ENCODE measurements at places on chromosomes 1 and 21.

DNA sequence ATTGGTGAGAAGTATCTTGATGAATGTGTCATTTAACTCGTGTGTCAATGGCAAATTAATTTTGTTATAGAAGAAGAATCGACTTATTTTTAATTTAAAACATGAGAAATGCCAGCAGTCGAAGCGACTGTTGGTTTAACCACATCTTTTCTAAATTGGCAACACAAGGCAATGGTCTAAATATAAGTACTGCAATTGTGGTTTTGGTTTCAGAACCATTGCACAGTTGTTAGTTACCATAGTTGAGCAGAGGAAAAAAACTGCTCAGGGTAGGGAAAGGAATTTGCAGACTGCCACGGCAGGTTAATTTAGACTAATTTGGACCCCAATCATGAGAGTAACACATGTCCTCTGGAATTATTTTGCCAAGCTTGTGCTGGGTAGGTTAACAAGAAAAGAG lies 185.6 kb upstream of the RUNX1 start:
- DNase-seq, result no peak

- DNase-seq, result peak; percentile 26
Measured at GRCh38 chr1:29639741-29640427, 403.6 kb downstream of the PTPRU start.

DNA sequence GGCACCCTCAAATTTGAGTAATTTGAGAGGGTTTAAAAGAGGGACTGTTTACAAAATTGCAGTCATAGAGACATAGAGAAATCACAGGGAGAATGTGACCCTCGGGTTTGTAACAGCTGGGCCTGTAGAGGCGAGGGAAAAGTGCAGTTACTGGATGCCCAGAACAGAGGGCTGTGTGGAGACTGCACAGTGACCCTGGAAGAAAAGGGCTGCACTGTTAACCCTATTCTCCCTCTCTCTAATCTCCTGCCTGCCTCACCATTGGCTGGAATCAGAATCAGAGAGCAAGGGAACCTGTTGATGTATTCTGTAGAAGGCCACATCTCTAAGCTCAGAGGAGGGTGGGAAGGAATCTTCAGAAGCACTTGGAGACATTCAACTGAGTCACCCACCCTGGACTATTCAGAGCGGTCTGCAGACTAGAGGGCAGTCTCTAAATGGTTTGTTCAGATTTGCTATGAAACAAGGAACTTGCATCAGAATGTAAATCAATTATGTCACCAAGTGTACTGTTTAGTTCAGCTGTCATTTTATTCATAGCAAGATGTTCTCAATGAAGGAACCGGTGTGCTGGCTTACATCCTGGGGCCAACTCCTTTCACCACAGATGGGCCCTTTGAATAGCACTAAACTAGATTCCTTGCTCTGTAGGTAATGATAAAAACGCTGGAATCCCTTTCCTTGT lies 132.2 kb upstream of the HOOK1 start:
- no peak for DNase-seq

GRCh38 chr1:57112148-57112547 lies 146.3 kb upstream of the C8B start:
- no peak for DNase-seq

GRCh38 chr1:53288002-53288789 lies 39.7 kb downstream of the LRP8 start:
- no peak for DNase-seq

GRCh38 chr1:150150133-150151021 lies 661 bp downstream of the PLEKHO1 start:
- peak; percentile 54 for DNase-seq

- no peak for DNase-seq
Measured at GRCh38 chr1:243471754-243472745, 216.2 kb downstream of the SDCCAG8 start.

- no peak for DNase-seq
Measured at GRCh38 chr21:38181096-38181495, 75.7 kb upstream of the KCNJ15 start.

DNA sequence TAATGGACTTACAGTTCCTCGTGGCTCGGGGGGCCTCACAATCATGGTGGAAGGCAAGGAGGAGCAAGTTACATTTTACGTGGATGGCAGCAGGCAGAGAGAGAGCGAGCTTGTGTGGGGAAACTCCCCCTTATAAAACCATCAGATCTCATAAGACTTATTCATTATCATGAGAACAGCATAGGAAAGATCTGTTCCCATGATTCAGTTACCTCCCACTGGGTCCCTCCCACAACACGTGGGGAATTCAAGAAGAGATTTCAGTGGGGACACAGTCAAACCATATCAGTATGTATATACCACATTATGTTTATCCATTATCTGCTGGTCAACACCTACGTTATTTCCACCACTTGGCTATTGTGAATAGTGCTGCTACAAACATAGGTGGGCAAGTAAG lies 352.3 kb upstream of the B3GALT2 start:
- no peak for DNase-seq

DNA sequence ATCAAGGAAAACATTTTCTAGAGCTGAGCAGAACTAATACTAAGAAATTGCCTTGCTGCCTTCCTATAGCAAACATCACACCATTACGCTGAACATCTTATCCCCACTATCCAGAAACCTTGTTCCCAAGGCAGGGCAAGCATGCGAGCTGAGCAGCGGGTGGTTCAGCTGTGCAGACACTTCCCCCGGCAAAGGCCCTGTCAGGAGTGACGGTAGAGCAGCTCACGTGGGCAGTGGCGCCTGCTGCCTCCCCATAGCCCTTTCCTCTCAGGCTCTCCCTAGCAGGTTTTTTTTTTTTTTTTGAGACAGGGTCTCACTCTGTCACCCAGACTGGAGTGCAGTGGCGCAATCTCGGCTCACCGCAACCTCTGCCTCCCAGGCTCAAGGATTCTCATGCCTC lies 13.7 kb upstream of the ANGPTL7 start:
- no peak for DNase-seq

GRCh38 chr1:154448331-154448811 lies 43.2 kb downstream of the IL6R start:
- no peak for DNase-seq

GRCh38 chr1:91619881-91620280 lies 119.2 kb downstream of the CDC7 start:
- no peak for DNase-seq

- DNase-seq, result no peak
Measured at GRCh38 chr1:164577291-164577690, 18.3 kb downstream of the PBX1 start.

GRCh38 chr21:46207920-46208591 lies 20.5 kb downstream of the LSS start:
- no peak for DNase-seq

GRCh38 chr1:153261281-153262069 lies 2.0 kb downstream of the LORICRIN start:
- DNase-seq, result peak; percentile 31

DNA sequence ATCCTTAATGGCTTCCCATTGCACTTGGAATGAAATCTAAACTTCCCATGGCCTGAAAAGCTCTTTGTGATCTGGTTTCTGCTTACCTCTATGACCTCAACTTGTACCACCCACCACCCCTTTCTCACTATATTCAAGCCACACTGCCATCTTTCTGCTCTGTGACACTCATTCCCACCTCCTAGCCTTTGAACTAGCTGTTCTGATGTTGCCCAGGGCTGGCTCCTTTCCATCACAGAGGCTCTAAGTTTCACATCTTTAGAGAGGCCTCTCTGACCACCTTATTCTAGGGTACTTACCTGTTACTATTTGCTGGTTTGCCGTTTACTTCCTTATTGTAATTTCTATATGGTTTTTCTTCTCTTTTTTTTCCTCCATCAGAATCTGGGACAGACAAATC lies 4.2 kb downstream of the MPZL1 start:
- no peak for DNase-seq

DNA sequence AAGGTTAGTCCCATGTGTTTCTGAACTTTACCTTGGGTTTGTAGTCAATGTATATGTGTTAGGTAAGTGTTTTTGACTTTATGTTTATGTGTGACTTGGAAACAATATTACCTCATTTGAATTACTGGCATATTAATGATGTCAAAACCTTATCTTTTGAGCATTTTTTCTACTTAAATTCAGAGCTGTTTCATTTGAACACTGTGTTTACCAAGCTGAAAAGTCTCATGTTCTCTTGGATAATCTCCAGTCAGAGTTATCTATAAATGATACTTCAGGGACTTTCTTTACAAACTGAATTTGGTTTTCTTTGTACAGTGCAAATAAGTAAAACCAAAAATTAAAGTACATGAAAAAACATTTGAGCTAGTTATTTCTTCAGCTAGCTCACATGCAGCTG lies 30.0 kb downstream of the ADAMTS1 start:
- no peak for DNase-seq

DNA sequence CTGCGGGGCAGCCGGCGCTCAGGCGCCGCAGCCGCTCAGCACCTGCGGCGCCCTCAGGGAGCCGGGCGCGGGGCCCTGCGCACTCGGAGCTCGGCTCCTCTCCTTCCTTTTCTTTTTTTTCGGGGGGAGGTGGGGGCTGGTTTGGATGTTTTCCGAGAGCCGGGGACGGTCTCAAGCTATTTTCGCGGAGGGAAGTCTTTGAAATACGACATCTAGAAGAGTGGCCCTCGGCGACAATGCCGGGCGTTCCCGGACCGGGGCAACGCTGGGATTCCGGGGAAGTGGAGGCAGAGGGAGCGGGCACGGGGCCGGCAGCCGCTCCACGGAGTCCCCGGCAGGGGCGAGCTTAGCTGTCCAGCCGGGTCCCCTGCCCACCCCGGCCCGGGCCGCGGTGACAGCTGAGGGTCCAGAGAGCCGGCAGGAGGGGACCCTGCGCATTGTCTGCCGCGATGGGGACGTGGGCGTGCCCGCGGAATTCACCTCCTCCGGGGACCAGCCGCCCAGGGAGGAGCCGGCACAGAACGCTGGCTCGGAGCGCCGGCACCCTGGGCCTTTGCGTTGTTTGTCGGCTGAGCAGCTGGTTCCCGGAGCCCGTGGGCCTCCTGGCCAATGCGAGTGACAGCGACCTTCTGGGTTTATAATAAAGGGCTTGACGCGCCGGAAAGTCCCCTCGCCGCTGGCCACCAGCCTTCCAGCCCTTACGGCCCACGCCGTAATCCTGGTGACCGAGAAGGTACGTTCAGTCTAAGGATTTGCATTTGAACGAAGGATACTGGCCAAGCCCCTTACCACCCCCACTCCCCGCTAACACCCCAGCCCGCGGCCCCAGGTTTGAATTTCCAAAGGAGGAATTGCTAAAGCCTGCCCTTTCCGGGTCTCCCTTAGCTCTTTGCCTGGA lies 582 bp downstream of the SLC37A1 start:
- peak; percentile 57 for DNase-seq

DNA sequence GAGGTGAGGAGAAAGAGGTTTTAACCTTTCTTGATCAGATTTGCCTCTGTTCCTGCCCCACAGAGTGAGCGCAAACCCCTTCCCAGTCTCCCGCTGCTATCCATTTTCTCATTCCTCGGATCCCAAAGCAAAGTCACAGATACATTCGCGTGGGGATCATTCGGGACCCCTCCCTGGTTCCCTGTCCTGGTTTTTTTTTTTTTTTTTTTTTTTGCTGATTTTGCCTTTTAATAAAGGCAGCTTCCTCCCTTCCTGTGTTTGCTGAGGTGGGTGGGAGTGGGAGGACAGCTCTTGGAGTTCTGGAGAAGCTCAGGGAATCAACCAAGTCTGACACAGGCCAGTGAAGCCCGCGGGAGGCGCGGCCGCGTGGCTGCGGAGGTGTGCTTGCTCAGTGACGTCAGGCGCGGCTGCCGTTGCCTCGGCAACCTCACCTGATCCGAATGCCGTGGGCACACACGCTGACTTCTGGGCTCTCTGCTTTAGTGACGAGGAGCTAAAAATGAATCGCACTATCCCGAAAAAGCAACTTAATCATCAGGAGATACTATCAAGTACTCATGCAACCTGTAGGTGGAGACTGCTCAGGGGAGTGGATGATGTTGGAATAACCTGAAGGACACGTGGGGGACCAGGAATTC lies 106.4 kb downstream of the TBX19 start:
- peak; percentile 74 for DNase-seq

- DNase-seq, result no peak
Measured at GRCh38 chr1:107689159-107689558, 275.8 kb downstream of the VAV3 start.

- DNase-seq, result no peak
Measured at GRCh38 chr1:93108335-93108734, 29.3 kb downstream of the MTF2 start.

DNA sequence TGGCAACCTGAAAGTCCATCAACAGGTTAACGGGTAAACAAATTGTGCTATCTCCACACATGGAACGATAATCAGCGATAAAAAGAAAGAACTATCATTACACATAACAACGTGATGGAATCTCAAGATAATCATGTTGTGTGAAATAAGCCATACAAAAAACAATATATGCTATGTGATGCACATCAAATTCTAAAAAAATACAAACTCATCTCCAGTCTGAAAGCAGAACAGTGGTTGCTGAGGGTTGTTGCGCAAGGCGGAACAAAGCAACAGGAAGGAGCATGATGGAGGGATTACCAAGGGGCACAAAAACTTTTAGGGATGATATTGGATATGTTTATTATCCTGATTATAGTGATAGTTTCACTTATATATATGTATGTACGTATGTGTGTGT lies 324.8 kb downstream of the VAV3 start:
- DNase-seq, result no peak

DNA sequence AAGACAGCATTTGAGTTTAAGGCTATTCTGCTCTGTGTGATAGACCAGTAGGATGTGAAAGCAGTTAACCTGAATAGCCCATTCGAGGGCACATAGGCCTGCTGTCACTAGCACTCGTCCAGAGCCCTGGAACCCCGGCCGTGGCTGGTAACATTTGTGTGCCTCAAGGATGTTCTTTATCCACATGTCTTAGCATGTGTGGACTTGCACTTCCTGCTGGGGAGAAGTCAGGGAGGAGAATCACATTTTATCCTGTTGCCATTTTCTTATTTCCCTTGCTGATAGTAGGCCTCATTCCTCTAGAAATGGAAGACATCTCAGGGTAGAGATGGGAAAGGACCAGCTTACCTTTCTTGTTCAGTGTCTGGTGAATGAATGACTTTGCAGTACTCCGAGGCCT lies 54.7 kb downstream of the VPS13D start:
- no peak for DNase-seq

DNA sequence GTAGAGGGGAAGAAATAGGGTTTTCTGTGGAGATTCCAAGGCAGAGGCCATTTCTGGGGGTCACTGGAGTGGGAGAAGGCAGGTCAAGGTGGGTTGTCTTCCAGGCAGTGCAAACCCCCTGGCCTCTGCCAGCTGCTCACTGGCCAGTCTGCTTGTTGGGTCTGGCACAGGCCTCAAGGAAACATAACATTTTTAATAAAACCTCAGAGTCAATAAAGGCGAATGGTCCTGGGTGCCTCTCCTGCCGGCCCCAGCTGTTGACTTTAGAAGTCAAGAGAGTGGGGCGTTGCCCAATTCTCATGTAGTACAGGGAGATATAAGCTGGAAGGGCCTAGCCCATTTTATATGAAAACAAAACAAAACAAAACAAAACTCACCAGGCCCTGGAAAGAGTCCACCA lies 36.6 kb downstream of the RUNX3 start:
- no peak for DNase-seq

DNA sequence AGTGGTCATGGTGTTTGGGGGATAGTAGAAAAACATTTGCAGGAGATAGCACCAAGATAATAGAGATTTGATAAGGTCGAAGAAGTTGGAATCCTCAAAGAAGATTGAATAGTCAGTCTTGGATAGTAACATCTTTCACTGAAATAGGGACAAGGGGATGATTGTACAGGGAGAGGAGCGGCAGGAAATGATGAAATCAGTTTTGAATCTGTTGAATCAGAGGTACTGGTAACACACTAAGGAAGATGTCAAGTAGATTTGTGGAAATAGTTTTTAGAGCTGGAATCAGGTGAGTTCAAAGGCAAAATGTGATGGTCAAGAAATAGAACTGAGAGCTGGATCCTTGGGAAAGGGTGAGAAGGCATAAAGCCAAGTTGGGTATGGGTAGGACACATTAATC lies 26.5 kb downstream of the CAP1 start:
- DNase-seq, result no peak

- DNase-seq, result no peak
Measured at GRCh38 chr1:81377406-81377805, 423.3 kb upstream of the ADGRL2 start.
